ENCODE measurements at places on chromosomes 7 and 10.

DNA sequence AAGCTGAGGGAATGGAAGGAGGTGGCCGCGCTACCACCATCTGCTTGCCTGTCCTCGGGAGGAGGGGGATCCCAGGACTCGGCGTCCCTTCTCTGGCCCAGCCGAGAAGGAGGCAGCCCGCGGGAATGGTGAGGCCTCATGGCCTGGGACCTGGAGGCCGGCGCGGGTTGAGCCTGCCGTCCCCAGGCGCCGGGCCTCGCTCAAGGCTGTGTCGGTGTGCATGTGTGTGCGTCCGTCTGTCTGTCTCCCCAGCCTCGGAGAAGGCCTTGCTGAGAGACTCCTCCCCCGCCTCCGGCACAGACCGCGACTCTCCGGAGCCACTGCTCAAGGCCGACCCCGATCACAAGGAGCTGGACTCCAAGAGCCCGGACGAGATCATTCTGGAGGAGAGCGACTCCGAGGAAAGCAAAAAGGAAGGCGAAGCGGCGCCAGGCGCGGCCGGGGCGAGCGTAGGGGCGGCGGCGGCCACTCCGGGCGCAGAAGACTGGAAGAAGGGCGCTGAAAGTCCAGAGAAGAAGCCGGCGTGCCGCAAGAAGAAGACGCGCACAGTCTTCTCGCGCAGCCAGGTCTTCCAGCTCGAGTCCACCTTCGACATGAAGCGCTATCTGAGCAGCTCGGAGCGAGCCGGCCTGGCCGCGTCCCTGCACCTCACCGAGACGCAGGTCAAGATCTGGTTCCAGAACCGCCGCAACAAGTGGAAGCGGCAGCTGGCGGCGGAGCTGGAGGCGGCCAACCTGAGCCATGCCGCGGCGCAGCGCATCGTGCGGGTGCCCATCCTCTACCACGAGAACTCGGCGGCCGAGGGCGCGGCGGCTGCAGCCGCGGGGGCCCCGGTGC lies 1.3 kb downstream of the HMX3 start:
- no peak for DNase-seq

DNA sequence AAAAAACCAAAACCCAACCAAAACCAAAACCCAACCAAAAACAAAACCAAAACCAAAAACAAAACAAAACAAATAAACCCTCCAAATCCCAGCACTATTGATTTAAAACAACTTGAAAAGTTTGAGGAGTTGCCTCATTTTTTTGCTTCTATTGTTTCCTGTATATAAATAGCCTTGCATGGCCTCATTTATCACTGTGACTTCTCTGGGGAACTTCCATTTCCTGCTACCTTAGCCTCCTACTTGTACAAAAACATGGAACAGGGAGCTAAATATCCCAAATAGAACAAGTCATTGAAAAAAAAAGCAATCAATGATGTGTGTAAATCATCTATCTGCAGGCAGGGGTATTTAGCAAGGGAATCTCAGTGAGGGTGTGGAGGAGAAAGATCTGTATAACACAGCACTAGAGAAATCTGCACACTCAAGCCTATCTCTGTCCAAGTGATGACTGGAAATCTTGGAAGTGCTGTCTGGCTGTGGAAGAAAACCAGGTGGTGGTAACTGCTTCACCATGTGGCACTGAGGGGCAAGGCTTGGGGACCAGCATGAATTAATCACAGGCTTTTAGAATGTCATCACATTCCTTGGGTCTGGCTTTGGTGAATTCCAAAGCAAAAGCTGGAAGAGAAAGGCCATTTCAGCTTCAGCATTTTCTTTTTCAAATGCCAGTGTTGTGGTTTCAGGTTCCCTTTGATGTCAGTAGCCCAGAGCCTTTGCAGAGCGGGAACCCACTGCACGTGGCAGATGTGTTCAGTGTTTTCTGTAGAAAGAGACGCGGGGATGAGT lies 349.5 kb upstream of the ZNF32 start:
- DNase-seq = no peak

- no peak for DNase-seq
Measured at GRCh38 chr7:7219216-7219615, 36.9 kb downstream of the C1GALT1 start.

GRCh38 chr7:128919881-128920799 lies 9.6 kb upstream of the KCP start:
- DNase-seq = no peak

DNA sequence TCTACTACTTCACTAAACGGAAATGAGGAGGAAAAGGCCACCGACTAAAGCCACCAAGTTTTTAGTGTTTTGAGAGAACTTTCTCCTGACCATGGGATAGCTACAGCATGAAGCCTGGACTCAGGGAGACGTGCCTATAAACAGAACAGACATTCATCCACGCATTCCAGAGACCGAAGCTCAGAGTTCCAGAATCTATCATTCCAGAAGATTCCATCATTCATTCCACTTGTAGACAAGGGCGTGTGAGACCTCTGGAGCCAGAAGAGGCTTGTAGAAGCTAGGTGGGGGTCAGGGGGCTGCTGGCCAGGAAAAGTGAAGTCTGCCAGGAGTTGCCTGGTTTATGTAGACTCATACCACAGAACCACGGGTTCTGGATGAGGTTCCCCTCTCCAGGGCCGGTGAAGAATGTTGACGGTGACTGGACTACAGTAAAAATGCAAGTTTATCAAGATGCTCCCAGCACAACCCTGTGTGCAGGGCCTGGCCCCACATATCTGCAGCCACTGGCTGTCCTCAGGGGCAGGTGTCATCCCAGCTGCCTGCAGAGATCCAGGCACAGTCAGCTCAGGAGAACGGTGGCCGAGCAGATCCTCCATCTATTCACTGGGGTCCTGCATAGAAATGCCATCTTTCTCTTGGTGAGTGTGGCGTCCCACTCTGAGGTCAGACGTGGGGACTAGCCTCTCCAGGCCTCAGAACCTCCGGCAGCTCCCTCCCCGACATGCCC lies 215.7 kb downstream of the USP6NL start:
- DNase-seq = no peak

GRCh38 chr7:47233996-47234395 lies 347.9 kb downstream of the TNS3 start:
- DNase-seq = no peak

- no peak for DNase-seq
Measured at GRCh38 chr7:92567460-92567859, 22.7 kb downstream of the FAM133B start.

DNA sequence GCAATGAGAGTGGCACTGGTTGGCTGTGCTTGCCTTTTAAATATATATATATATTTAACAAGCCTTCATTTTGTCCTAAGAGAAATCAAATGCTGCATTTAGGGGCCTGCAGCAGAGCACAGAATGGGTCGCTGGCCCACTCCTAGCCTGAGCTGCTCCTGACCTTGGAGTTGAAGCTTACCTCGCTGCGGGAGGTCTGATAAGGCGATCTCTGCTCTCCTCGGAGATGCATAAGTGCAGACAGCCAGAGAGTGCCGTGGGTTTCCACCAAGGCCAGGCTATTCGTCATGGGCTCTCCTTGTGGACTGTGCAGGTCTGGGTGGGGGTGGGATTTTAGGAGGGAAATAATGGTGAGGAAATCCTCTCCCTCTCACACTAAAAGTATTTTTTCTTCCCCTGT lies 99.5 kb upstream of the IKZF1 start:
- no peak for DNase-seq

DNA sequence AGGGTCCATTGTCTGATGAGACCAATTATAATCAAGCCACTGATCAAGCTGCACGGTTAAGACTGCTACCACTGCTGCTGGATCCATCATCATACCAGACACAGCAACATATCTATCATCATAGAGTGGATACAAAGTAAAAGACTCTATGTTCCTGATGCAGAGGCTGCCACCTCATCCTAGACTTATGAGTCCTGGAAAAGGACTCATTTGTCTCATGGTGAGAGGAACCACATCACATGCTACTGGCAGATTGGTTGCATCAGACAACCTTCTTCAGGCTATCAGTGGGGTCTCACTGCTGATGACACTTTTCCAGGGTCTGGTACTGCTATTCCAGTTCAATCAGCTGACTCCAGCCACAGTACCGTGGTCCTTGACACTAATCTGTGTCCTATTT lies 79.0 kb downstream of the ABI1 start:
- no peak for DNase-seq

DNA sequence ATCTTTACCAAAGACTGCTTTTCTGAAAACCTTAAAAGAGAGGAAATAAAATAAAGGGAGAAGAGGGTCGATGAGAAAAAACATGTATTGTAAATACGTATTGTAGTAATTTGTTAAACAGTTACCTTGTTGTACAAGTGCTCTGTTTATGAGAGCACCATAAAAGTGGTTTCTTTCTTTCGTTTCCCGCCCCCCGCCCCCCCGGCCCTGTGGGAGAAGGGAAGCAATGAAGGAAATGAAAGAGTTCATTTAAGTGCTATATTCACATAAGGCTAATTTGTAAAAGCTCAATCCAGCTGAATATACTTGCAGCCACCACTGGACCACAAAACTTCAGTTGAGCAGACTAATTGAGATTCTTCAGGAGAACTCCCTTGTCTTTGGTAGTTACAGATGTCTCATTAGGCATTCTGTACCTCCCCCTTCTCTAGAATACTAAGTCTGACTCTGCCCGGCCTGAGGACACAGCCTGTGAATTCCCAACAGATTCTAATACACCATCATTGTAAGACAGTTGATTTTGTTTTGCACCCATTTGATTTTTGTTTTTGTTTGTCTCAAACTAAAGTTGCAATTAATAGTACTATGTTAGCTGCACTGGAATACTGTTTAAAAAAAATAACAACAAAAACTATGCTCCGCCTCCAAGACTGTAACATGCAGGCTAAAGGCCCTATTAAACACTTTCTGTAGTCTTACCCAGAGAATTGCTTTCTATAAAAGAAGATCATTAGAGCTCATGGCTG lies 124.9 kb downstream of the ARHGAP12 start:
- no peak for DNase-seq

DNA sequence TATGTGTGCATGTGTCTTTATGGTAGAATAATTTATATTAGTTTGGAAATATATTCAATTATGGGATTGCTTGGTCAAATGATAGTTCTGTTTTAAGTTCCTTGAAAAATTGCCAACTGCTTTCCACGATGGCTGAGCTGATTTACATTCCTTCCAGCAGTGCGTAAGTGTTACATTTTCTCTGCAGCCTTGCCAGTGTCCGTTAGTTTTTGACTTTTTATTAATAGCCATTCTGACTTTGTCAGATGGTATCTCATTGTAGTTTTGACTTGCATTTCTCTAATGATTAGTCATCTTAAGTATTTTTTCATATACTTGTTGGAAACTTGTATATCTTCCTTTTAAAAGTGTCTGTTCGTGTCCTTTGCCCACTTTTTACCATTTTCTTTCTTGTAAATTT lies 434.2 kb upstream of the POT1 start:
- DNase-seq = no peak

DNA sequence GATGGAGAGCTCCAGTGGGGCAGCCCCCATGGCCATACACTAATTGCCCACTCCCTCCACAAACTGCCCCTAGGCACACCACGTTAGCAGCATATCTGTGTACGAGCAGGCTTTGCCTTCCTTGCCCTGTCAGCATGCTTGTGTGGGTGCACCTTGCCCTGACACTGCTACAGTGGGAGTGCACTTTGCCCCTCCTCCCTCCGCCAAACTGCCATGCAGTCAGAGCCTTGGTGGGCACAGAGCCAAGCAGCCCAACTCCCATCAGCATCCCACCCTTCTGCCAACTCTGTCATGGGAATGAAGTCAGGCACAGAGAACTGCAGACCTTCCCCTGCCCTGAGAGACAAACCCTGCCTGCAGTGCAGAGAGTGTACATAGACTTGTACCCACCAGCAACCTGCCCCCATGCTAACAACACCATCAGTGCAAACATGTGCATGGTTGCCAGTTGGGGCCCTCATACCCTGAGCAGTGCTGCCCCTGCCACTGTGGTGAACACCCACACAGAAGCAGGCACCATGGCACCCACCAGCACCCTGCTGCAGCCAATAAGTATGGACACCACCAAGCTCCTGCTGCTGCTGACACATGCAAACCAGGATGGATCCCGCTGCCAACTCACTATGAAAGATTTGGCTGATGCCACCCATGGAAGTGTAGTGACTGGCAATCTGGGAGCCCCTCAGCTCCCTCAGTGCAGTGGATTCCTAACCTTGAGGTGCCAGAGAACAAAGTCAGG lies 1197.7 kb upstream of the CELF2 start:
- no peak for DNase-seq

GRCh38 chr7:47610506-47611044 lies 28.7 kb upstream of the TNS3 start:
- DNase-seq = no peak
